ENCODE measurements at places on chromosomes 7 and 10.

DNA sequence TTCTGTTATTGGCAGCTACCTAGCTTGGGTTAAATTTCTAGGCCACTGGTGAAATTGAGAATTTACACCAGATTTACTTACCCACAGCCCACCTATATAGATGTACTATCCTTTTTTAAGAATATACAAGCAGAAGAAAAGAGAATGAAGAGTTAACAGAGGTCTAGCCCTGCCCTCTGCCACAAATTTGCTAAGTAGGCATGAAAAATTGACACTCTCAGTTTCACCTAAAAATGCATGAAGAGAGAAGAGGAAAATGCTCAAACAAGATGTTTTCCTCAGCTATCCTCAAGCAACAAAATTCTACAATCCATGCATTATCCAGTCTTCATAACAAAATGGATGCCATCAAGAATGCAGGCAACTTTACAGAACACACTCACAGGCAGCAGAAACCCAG, 24.6 kb upstream of the RNF148 start:
- DNase-seq = no peak

DNA sequence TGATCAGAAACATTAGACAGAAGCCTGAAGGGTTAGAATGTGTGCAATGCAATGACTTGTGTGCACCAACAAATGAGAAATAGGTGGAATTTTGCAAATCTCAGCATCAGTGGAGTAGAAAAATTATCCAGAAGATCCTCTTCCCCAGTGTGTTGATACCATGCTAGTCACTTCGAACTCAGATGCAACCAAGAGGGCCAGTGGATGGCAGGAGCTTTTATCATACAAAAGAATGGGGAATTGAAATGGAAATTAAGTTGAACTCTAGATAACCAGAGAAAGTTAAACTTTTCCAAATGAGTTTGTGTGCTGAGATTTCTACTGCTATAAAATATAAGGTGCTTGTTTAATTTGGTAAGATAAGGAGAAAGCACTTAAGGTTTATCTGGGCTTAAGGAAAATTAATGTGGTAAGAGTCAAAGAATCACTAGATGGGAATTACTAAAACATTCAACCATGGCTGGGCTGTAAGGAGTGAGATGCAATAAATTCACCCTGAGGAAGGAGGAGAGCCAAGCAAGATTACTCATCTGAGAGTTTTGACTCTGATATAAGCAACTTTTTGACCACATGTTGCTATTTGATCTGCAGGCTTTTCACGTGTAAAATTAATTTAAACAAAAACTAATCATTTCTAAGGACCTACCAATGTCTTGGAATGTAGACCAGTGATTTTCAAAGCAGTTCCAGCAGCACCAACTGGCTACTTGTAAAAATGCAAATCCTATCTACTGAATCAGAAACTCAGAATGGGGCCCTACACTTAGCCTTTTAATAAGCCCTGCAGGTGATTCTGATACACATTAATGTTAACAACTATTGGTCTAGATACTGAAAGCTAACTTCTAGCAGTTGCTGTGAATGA, 113.2 kb downstream of the CDC14C start:
- DNase-seq = no peak

DNA sequence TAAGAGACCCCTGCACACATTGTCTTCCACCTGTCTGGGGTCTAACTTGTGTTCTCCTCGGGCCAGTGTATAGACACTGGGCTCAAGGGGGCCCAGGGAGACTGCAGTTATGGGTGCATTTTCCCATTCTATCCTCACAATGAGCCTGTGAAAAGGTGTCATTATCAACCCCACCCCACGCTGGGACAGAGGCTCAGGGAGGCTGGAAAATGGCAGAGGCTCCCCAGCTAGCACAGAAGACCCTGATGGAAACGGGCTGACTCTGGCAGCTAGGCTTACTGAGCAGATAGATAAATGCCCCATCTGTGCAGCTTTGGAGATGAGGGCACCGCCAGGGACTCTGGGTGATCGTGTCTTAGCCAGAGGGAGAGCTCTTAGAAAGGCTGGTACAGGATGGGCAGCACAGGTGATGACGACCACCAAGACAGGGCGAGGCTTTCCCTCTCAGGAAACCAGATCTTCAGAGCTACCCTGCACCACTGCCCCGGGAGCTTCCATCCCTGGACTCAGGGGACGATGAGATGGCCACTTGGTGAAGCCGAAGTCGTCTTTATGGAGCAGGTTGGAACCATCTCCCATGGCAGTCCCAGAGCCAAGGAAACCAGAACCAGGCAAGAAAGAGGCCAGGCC, 58.2 kb upstream of the CHST15 start:
- no peak for DNase-seq

DNA sequence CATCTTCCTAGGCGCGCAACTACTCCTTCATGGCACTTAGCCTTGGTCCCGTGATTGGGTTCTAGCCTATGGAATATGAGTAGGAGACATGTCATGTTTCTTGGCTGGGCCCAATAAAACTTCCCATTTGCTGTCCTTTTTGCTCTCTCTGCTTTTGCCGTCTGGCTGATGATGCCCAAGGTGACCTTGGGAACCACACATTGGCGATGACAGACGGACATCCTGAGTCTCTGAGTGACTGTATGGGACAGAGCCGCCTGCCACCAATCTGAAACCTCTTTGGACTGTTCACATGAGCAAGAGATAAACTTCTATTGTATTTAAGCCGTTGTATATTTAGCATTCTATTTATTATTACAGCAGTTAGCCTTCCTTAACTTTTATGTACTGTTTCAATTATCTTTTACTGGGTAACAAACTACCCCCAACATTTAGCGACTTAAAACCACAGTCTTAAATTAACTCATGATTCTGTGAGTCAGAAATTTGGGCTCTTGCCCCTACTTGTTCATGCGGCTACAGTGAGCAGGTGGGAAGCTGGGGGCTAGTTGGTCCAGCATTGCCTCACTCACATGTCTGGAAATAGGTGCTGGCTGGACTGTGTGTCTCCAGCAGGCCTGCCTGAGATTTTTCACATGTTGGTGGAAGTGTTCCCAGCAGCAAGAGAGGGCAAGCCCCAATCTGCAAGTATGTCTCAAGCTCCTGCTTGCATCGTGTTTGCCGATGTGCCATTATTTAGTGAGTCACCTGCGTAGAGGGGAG, 71.7 kb downstream of the NOD1 start:
- DNase-seq = no peak

DNA sequence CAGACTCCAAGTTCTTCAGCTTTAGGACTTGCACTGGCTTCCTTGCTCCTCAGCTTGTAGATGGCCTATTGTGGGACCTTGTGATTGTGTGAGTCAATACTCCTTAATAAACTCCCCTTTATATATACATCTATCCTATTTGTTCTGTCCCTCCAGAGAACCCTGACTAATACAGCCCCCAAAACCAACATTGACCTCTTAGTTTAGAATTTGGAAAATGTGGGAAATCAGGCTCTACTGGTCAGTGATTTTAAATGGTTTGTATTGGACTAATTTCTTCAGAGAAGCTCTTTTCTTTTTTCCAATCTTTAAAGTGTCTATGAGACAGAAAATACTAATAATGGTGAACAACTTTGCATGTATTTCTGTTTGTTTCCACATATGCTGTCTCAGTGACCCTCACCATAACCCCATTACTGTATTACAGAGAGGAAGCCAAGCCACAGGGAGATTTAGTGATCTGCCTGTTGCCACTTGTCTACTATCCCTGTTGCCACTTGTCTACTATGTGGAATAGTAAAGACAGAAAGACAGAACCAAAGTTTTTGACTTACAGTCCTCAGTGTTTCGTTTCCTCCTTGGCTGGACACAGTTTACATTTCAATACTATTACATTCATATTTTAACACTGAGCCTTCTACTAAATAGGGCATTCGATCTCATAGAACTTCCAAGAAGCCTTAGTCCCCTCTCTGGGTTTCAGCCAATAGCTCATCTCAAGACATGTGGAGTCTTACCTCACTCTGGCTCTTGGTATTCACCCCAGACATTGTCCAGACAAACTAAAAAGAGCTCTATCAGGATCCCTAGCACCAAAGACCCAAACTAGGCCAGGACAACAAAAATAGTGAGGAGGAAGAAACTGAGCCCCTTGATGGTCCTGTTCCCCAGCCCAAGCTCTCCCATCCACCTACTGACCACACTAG, 121.0 kb downstream of the AKR1D1 start:
- DNase-seq = no peak

DNA sequence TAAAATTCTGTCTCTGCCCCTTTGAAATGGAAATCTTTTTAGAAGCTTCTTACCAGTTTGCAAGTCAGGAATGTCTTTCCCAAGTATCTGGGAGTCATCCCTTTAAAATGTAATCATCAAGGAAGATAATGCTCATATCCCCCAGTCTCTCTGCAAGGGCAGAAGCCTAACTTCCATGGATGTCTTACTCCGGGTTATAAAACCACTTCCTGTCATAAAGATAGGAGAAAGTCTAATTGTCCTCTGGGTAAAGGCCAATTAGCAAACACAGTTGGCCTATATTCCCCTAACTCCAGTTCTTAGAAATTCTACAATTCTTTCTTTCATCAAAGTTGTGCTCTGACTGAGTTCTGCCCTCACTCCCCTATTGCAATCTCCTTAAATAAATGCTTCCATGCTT, 1631.5 kb upstream of the LRRTM3 start:
- no peak for DNase-seq

DNA sequence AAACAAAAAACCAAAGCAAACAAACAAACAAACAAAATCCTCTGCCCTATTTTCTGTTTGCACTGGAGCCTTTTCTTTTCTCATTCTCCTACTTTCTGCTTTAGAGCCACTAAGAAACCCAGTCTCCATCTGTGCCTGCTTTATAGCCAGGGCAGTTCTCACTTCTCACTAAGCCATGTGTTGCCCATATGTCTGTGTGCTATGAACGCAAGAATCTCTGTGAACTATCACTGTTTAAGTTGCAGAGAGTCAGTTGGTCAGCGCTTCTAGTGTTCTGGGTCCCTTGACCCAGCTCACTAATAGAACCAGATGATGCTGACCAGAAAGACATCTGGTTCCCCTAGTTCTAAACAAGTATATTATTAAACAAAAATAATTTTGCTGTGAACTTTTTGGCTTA, 81.4 kb downstream of the FAM185A start:
- no peak for DNase-seq

GRCh38 chr10:110137142-110137545, 70.3 kb upstream of the MXI1 start:
- peak; percentile 70 for DNase-seq

DNA sequence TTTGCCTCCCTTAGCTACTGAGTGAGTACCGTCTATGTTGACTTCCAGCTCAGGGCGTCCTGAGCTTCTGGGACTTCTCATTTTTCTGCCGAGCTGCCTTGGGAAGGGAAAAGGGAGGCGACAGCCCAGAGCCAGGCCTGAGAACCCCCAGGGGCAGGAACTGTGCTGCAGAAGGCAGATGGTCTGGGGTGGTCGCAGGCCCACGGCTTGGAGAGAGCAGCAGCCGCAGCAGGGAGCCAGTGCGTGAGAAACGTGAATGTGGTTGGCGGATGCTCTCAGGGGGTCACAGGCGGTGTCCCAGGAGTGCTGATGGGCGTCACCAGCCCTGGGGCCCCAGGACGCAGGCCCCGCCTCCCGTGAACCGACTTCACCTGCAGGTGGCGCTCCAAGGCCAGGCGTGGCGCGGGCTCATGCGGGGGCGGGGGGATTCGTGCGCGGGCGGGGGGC, 9.2 kb upstream of the PWWP2B start:
- DNase-seq = peak; percentile 87

- DNase-seq = no peak
These were observed 23.3 kb upstream of the DGKI start for GRCh38 chr7:137870078-137870477.

Data from neural progenitor cell (in vitro differentiated cells).